ENCODE measurements at places on chromosomes 5 and 9. TPM values are rescaled to one million over a fixed set of nuclear protein-coding genes. Genes with fewer than 3 reads are reported as not detected.

DNA sequence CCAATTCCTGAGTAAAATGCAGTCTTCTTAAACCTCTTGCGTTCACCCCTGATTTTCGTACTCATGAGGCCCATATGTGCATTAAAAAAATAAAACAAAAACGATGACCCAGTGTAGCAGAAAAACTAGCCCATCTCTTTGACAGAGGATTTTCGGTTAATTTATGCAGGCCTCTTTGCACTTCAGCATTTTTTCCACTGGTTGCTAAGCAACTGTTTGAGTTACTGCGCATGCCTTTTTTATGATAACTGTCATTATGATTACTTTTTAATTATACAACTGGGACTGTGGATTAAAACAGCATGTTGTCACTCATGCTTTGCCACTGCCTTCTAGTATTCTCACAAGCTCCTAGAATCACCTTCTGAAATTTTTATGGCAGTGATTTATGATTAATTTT lies 165.0 kb downstream of the SMARCA2 start:
- DNase-seq: no peak

DNA sequence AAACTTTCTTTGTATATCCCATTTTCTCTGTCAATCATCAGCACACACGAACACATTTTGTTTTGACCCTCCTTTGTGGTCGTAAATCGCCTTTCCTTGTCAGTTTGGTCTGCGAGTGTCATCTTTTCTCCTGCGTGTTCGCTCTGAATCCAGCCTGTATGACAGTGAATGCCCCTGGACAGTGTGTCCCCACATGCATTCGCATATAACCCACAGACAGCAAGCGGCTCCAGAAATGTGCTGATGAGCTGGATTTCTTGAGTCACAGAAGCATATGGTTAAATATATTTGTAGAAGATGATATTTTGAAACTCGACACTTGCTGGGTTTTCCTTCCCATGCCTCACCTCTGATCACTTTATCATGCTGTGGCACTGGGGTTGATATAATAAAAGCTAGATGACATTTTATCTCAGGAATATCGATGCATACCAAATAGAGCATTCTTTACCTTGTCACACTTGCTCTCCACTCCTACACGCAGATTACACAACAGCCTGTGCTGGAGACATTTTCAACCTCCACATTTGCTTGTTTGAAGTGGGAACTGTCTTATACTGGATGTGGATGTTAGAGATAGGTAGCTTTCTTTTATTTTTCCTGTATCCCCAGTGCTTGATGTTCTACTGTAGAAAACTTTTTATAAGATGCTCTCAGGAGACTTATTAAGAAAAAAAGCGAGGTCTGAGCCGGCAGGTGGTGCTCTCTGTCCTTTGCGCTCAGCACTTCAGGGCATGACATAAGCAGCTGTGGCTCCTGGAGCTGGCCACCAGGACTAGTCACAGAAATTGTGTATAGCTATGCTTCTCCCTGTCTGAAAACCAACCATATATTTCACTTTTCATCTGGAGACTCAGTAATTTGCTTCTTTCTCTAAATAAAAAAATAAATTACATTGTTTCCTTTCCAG lies 215.1 kb downstream of the SH3GL2 start:
- DNase-seq: no peak

GRCh38 chr5:128062172-128062746 lies 21.3 kb upstream of the SLC12A2 start:
- no peak for DNase-seq

DNA sequence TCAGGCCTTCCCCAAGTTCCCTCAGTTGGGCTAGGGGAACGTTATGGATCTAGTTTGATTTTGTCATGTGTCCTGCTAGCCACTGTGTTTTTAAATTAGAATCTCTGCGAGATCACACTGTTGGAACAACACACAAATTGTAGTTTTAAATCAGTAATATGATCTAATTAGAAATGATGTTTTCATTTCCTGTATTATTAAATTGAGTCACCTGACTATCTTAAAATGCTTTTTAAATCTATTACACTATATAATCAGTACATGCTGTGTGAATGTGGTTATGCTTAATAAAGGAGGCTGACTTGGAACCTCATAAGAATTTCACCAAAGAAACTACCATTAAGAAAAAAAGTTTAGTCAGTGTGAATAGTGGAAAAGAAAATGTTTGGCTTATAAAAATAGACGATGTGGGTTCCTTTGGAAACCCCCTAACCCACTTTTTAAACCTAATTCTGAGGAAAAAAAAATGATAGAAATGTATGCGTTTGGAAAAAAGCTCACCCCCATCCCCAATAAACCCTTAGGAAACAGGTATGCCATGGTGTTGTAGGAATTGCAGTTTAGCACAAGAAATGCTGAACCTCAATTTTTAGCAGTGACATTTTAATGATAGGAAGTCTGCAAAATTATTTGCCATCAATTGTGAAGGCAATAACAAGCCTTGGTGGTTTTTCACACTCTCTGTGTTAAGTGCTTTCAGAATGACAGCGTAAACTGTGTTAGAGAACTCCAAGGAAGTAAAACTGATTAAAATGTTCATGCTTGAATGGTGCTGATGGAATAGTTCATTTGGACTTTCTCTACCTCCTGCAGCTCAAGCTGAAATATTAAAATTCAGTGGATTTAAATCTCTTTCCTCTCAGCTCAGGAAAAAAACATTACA lies 59.0 kb downstream of the TLE4 start:
- no peak for DNase-seq

GRCh38 chr9:33166231-33167083 lies 679 bp downstream of the B4GALT1 start:
- peak; percentile 65 for DNase-seq

GRCh38 chr5:154482528-154483449 lies 4.8 kb upstream of the HAND1 start:
- peak; percentile 38 for DNase-seq

- DNase-seq: no peak
These were observed 22.6 kb downstream of the TGFBR1 start for GRCh38 chr9:99127356-99128132.

GRCh38 chr9:77735494-77735893 lies 87.4 kb upstream of the GNA14 start:
- DNase-seq: peak; percentile 44

DNA sequence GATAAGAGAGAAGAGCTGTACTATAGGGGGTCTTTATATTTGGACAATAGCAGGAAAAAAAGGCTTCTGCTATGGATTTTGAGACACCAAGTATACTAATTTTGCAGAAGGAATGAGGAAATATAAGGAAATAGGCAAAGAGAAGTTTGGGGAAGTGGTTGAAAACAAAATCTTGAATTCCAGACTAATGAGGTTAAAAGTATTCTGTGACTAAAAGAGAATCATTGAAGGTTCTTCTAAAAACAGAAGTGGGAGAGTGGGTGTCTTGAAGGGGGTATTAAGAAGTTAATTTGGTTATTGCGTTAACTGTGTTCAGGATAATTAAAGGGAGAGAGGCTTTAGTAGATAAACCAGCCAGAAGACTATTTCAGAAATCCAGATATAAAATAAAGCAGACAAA lies 148.7 kb downstream of the RFK start:
- DNase-seq: no peak

GRCh38 chr9:6632516-6633183 lies 12.9 kb downstream of the GLDC start:
- DNase-seq: no peak

- DNase-seq: peak; percentile 66
These were observed 106.3 kb downstream of the ROR2 start for GRCh38 chr9:91843623-91844148.

GRCh38 chr5:399296-400281 lies 43.4 kb upstream of the EXOC3 start:
- DNase-seq: peak; percentile 74

DNA sequence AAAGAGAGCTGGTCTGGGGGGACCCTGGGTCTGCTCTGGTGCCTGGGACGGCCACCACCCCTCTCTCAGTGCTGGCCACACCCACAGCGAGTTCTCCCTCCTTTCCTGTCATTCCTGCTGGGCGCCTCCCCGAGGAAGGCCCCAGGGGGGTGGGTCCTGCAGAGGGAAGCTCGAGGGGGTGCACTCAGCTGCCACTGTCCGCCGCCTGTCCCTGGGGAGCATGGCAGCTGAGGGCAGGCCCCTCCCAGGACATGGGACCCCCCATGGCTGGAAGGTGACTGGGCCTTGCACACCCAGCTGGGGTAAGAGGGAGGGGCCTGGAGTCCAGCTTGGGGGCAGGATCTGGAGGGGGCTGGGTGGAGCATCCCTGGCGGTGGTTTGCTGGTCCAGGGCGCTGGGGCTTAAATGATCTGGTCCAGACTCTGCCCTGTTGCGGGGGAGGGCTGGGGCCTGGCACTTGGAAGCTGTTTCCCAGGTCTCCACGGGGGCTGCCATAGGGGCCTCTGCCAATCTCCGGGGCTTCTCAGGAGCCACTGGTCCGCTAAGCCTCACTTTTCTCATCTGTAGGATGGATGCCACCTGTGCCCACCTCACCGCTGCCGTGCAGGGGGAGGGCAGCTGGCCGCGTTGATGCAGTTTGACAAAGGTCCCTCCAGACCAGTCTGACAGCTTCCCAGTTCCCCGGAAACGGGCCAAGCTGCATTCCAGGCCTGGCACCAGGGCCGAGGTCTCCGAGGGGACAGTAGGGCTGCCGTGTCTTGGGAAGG lies 6.0 kb upstream of the SLC2A6 start:
- peak; percentile 79 for DNase-seq

- peak; percentile 84 for DNase-seq
These were observed 20.7 kb upstream of the ZNF782 start for GRCh38 chr9:96874947-96875460.

DNA sequence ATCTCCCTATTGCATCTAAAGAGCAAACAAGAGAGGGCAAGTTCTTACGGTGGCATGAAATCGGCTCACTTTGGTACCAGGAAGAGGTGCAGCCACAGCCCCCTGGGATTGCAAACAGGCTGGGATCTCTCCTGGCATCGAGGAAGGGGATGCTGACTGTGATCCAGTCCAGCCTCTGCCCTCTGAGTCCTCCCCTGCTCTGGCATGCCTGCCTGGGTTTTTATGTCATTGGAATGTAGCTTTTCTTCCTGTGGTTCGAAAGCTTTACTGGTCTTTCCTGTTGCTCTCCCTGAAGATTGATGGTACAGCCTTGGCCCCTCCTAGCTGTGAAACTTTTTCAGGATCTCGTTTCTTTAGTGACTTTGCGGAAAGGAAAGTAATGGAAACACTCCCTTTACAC lies 6.6 kb downstream of the SLC46A2 start:
- no peak for DNase-seq

GRCh38 chr9:136273244-136273865 lies 27.7 kb upstream of the QSOX2 start:
- no peak for DNase-seq

DNA sequence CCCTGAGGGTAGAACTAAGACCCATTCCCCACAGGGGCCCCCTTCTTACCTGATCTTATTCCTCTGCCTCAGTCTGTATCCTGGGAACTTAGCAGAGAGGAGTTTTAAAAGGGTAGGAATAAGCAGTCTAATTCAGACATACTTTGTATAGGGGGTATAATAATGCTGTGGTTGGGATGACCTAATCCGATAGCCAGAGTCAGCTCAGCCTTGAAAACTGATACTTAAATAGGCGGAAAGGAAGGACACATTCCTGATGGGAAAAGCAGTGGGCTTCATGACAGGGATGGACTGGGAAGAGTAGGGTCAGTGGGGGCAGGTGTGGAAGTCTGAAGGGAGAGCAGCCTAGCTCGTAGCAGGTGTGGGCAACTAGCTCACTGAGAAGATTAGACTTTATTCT lies 52.2 kb upstream of the TESK1 start:
- no peak for DNase-seq

DNA sequence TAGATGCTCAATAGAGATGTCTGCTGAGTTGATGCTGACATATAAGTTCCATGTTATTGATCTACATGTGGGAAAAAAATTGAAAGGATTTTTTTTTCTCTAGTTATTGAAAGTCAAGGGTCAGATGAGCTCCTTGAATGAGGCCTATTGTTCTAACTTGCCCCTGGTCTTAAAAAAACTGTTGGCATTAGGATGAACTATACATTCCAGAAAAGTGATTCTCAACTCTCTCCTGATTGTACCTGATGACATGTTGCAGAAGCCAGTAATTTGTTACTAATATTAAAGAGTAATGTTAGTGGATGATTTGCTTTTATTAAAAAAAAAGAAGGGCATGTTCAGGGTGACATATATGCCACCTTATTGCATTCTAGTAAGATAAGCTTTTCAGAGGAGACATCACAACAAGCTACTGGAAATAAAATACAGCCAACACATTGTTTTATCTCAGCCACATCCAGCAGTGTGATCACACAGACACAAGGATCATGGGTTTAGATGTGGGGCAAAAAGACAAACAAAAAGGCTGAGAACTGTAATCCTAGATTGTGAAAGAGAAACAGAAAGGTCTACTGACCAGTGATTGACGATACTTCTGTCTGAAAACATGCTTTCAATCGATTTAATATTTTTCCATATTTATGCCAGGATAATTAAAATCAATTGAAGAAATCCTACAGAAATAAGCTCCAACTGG lies 1314.1 kb upstream of the C9orf72 start:
- DNase-seq: no peak

GRCh38 chr5:29697785-29698414 lies 1495.6 kb upstream of the CDH6 start:
- DNase-seq: peak; percentile 21

- no peak for DNase-seq
These were observed 180.6 kb downstream of the DEPDC1B start for GRCh38 chr5:60519372-60519771.

TMEM215 gene
- polyA plus RNA-seq: not detected

PCDHGA1 gene
- polyA plus RNA-seq: 0.13 TPM

GFI1B gene
- polyA plus RNA-seq: not detected

ALAD gene
- polyA plus RNA-seq: 69.2 TPM

SPINK6 gene
- polyA plus RNA-seq: not detected

Measured in stomach (tissue), 19 donors.